Natural killer cell treated with Interleukin-12 subunit alpha and Interleukin-12 subunit beta and Interleukin-15 and Interleukin-18, amount 100 ng/mL, for 72 hours (primary cell): ENCODE measurements at places on chromosomes 6 and 20. TPM values are rescaled to one million over a fixed set of nuclear protein-coding genes. Genes with fewer than 3 reads are reported as not detected.

The TOX2 gene
- total RNA-seq: 5.6 TPM

The GPLD1 gene
- 0.45 TPM for total RNA-seq

The MLN gene
- total RNA-seq: not detected

The PRSS16 gene
- not detected for total RNA-seq

The GRM1 gene
- not detected for total RNA-seq

The CRISP2 gene
- total RNA-seq: not detected

The PTCRA gene
- total RNA-seq: not detected

The BANF2 gene
- total RNA-seq: not detected

The VSTM2L gene
- total RNA-seq: 0.75 TPM

The HIVEP2 gene
- 45.7 TPM for total RNA-seq

The SYCP2 gene
- 1.4 TPM for total RNA-seq

The LINC00237 gene
- total RNA-seq: not detected

The EYA2 gene
- total RNA-seq: not detected
